ENCODE measurements at places on chromosomes 7 and 10. TPM values are rescaled to one million over a fixed set of nuclear protein-coding genes. Genes with fewer than 3 reads are reported as not detected.

Gene CRHR2
- not detected for total RNA-seq

Gene RBP3
- total RNA-seq = not detected

- H3K27ac ChIP-seq = no peak overlapping the region
- DNase-seq = no peak
- H3K36me3 ChIP-seq = no peaks in the 10 kb centered on the region
- H3K4me3 ChIP-seq = no peak overlapping the region
Observed at GRCh38 chr10:99497343-99498025, 35.3 kb upstream of the NKX2-3 start.

GRCh38 chr10:19580691-19581090 lies 235.5 kb upstream of the PLXDC2 start:
- H3K4me3 ChIP-seq = no peak overlapping the region
- no peak for DNase-seq
- no peaks in the 10 kb centered on the region for H3K4me1 ChIP-seq
- no peaks in the 10 kb centered on the region for H3K27me3 ChIP-seq
- H3K27ac ChIP-seq = no peak overlapping the region

GRCh38 chr10:112672706-112673105 lies 225.7 kb downstream of the VTI1A start:
- H3K27me3 ChIP-seq = no peaks in the 10 kb centered on the region
- H3K4me3 ChIP-seq = no peak overlapping the region

Gene TRRAP
- 25.1 TPM for total RNA-seq

Gene TSC22D4
- 38.2 TPM for total RNA-seq

DNA sequence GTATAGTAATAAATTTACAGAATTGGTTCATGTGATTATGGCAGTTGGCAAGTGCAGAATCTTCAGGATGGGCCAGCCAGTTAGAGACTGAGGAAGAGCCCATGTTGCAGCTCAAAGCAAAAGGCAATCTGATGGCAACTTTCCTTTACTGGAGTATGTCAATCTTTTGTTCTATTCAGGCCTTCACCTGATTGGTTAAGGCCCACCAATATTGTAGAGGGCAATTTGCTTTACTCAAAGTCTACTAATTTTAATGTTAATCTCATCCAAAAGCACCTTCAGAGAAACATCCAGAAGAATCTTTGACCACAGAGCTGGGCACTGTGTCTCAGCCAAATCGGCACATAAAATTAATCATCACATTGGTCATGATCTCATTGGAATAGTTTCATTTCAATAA lies 20.0 kb upstream of the POM121L12 start:
- no peak overlapping the region for H3K4me3 ChIP-seq
- DNase-seq = no peak
- H3K4me1 ChIP-seq = no peaks in the 10 kb centered on the region
- H3K36me3 ChIP-seq = no peaks in the 10 kb centered on the region

Gene CREM
- 91.7 TPM for total RNA-seq

Gene ERVW-1
- total RNA-seq = not detected

DNA sequence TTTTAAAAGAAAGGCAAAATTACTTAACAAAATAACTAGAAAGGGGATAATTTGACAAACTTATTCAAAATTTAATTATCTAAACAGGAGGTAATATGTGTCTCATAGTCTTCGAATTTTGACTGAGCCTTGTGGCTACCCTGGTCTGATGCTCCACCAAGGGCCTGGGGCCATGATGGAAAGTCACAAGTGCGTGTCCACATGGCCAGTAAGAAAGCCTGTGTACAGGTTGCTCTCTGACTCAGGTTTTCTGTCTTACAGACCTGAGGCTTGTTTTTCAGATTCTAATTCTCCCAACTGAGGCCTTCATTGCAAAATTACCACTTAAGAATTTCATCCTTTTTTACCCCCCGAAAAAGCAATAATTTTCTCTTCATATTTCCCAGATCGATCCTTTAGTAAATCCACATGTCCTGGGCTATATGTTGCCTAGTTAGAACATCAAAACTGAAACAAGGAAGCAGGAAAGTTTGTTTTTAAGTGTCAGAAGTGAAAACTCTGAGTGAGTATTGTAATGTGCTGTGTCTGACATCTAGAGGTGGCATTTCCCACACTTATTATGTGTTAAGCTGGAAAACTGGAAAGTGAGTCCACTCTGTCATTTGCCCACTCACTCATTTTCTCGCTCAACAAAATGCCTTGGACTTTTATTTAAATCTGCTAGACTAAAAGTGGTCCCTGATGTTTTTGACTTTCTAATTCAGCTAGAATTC lies 10.0 kb downstream of the CYP3A43 start:
- DNase-seq = no peak
- no peak overlapping the region for H3K4me3 ChIP-seq
- H3K27me3 ChIP-seq = no peaks in the 10 kb centered on the region
- H3K36me3 ChIP-seq = no peaks in the 10 kb centered on the region
- no peaks in the 10 kb centered on the region for H3K4me1 ChIP-seq

- no peaks in the 10 kb centered on the region for H3K4me1 ChIP-seq
- H3K27ac ChIP-seq = no peak overlapping the region
- no peak overlapping the region for H3K4me3 ChIP-seq
Observed at GRCh38 chr7:3961857-3962503, 660.9 kb downstream of the SDK1 start.

DNA sequence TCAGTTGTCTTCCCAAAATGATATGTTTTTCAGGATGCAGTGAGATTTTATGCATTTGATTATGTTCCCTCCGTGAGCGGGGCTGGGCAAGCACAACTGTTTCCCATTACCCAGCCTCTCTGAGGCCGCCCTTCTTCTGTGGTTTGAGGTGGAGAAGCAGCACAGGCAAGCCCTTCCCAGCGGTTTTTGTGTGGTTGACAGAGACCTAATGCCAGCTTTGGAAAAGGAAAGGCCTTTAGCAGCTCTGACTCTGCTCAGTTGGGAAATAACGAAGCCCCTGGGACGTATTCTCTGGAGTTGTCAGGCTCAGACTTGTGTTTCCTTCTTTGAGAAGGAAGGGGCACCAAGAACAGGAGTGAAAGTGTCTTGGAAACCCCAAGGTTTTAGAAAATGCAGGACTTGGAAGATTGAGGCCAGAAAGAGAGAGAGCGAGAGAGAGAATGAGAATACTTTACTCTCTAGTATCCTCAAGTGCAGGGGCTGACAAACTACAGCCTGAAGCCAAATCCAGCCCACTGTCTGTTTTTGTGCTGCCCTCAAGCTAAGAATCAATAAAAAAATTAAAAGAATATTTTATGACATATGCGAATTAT lies 20.6 kb upstream of the PDCD4 start:
- H3K36me3 ChIP-seq = no peaks in the 10 kb centered on the region
- H3K4me3 ChIP-seq = no peak overlapping the region
- H3K27ac ChIP-seq = no peak overlapping the region
- peaks cover 7% of the 10 kb centered on the region for H3K4me1 ChIP-seq
- H3K27me3 ChIP-seq = no peaks in the 10 kb centered on the region

GRCh38 chr10:535051-535450 lies 154.4 kb downstream of the DIP2C start:
- H3K27me3 ChIP-seq = no peaks in the 10 kb centered on the region
- no peak overlapping the region for H3K4me3 ChIP-seq
- no peaks in the 10 kb centered on the region for H3K36me3 ChIP-seq
- H3K27ac ChIP-seq = no peak overlapping the region

GRCh38 chr7:151498495-151498894 lies 21.2 kb downstream of the RHEB start:
- no peak overlapping the region for H3K27ac ChIP-seq
- H3K4me1 ChIP-seq = peaks cover 35% of the 10 kb centered on the region
- no peak overlapping the region for H3K4me3 ChIP-seq
- DNase-seq = no peak
- H3K36me3 ChIP-seq = no peaks in the 10 kb centered on the region

Gene AGBL3
- 0.64 TPM for total RNA-seq

GRCh38 chr10:5574642-5575131 lies 49.9 kb downstream of the CALML3 start:
- H3K4me1 ChIP-seq = peaks cover 7% of the 10 kb centered on the region
- H3K27ac ChIP-seq = no peak overlapping the region
- no peak overlapping the region for H3K4me3 ChIP-seq

GRCh38 chr10:70832221-70832620 lies 16.5 kb downstream of the SGPL1 start:
- peaks cover 31% of the 10 kb centered on the region for H3K4me1 ChIP-seq
- H3K36me3 ChIP-seq = no peaks in the 10 kb centered on the region
- H3K27me3 ChIP-seq = no peaks in the 10 kb centered on the region
- no peak overlapping the region for H3K27ac ChIP-seq
- no peak for DNase-seq
- H3K4me3 ChIP-seq = no peak overlapping the region

GRCh38 chr10:88070080-88070880 lies 206.9 kb downstream of the PTEN start:
- H3K27ac ChIP-seq = no peak overlapping the region
- DNase-seq = no peak
- peaks cover 4% of the 10 kb centered on the region for H3K4me1 ChIP-seq
- H3K4me3 ChIP-seq = no peak overlapping the region
- no peaks in the 10 kb centered on the region for H3K27me3 ChIP-seq

DNA sequence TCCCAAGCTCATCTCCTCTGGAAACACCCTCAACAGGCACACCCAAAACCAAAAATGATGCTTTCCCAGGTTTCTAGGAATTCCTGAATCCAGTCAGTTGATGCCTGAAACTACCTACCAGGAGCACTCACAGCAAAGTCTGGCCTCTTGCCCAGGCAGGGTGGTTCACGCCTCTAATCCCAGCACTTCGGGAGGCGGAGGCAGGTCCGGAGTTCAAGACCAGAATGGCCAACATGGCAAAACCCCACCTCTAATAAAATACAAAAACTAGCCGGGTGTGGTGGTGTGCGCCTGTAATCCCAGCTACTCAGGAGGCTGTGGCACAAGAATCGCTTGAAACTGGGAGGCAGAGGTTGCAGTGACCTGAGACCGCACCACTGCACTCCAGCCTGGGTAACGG lies 1.9 kb downstream of the MAD1L1 start:
- H3K27me3 ChIP-seq = no peaks in the 10 kb centered on the region
- no peaks in the 10 kb centered on the region for H3K36me3 ChIP-seq
- H3K4me1 ChIP-seq = peaks cover 8% of the 10 kb centered on the region
- no peak for DNase-seq
- H3K4me3 ChIP-seq = no peak overlapping the region
- no peak overlapping the region for H3K27ac ChIP-seq

- no peak overlapping the region for H3K27ac ChIP-seq
- H3K27me3 ChIP-seq = peaks cover 66% of the 10 kb centered on the region
- H3K4me1 ChIP-seq = no peaks in the 10 kb centered on the region
Observed at GRCh38 chr10:131450216-131450765, 138.8 kb upstream of the TCERG1L start.

- H3K27me3 ChIP-seq = no peaks in the 10 kb centered on the region
- H3K27ac ChIP-seq = no peak overlapping the region
- no peak overlapping the region for H3K4me3 ChIP-seq
- H3K36me3 ChIP-seq = no peaks in the 10 kb centered on the region
- no peaks in the 10 kb centered on the region for H3K4me1 ChIP-seq
- no peak for DNase-seq
Observed at GRCh38 chr10:107589081-107589480, 424.6 kb upstream of the SORCS1 start.

- no peaks in the 10 kb centered on the region for H3K27me3 ChIP-seq
- no peak overlapping the region for H3K4me3 ChIP-seq
- DNase-seq = no peak
- H3K4me1 ChIP-seq = no peaks in the 10 kb centered on the region
- no peaks in the 10 kb centered on the region for H3K36me3 ChIP-seq
- H3K27ac ChIP-seq = no peak overlapping the region
Observed at GRCh38 chr7:40810274-40810673, 675.5 kb downstream of the SUGCT start.

DNA sequence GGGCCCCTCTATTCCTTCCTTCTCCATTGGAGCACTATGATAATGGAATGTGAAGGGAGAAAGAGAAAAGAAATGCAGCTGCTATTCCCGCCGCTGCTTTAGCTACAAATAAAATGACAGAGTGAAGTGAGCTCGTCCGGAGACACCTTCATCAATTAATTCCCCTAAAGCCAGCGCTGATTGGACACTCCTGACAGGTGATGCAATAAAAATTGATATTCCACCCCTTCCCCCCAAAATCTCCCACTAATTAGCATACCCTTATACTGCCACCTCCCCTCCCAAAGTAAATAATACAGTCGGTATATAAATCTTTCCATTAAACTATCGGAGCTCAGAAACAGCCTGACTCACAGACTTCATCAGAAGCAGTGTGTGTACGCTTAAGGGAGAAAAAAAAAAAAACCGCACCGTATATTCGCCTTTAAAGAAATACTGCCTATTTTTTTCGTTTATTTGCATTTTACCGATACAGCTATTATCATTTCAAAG lies 7.3 kb downstream of the SKIDA1 start:
- peak overlapping the region; percentile 81 for H3K27ac ChIP-seq
- no peak for DNase-seq

DNA sequence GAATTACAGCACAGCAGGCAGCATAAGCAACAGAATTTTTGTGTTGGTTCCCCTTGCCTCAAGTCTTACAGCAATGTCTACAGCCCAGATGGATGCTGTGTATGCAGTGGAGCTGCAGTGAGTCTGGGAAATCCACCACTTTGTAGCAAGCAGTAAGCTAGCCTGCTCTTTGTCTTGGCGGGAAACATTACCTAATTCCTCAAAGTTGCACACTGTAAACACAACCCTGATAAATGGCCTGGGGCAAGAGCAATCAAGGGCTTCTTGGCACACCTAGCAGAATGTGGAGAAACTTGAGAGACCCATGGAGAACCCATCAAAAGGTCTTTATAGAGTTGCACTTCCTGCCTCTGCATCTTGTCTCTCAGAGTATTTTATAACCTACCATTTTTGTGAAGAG lies 102.0 kb upstream of the FOXP2 start:
- H3K4me1 ChIP-seq = no peaks in the 10 kb centered on the region
- no peak for DNase-seq
- no peak overlapping the region for H3K4me3 ChIP-seq

- no peaks in the 10 kb centered on the region for H3K36me3 ChIP-seq
- H3K27ac ChIP-seq = peak overlapping the region; percentile 54
- no peak for DNase-seq
- H3K27me3 ChIP-seq = no peaks in the 10 kb centered on the region
Observed at GRCh38 chr7:88310956-88311674, 4.4 kb upstream of the STEAP4 start.

DNA sequence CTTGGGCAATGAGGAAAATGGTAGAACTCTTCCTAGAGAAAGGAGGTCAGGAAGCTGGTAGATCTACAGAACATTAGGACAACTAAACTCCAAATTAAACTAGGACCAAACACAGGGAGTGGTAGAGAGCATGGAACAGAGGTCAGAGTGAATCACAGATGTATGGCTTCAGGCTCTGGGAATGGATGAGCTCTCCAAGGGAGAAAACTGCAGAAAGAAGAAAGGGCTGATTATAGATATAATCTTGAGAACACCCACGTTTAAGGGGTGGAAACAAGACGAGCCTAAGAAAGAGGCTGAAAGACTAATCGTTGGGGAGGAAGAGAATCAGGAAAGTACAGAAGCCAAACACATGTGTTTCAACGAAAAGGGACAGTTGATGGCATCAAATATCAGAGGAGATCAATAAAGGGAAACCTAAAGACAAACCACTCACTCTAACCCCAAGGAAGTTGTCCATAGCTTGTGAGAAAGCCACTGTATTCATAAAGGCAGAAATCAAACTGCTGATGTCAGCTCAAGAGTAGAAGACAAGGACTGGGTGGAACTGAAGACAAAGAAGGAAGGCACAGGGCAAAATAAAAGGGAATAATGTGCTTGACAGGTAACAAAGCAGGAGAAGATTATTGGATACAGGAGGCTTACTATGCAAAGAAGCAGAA lies 41.4 kb downstream of the NUDCD3 start:
- no peak overlapping the region for H3K27ac ChIP-seq
- DNase-seq = no peak
- H3K27me3 ChIP-seq = no peaks in the 10 kb centered on the region
- H3K4me3 ChIP-seq = no peak overlapping the region
- no peaks in the 10 kb centered on the region for H3K36me3 ChIP-seq

Gene LIPM
- total RNA-seq = not detected

GRCh38 chr10:28249512-28249911 lies 53.4 kb downstream of the MPP7 start:
- no peak overlapping the region for H3K4me3 ChIP-seq
- no peaks in the 10 kb centered on the region for H3K36me3 ChIP-seq
- no peak for DNase-seq
- H3K4me1 ChIP-seq = peaks cover under 1% of the 10 kb centered on the region

Data from heart right ventricle (tissue), 16 donors.